ENCODE measurements at places on chromosomes 3 and 15.

- DNase-seq: no peak
Observed at GRCh38 chr3:49387721-49388120, 24.1 kb downstream of the RHOA start.

GRCh38 chr3:13497386-13497785 is 17.3 kb downstream of the HDAC11 start:
- DNase-seq: no peak

DNA sequence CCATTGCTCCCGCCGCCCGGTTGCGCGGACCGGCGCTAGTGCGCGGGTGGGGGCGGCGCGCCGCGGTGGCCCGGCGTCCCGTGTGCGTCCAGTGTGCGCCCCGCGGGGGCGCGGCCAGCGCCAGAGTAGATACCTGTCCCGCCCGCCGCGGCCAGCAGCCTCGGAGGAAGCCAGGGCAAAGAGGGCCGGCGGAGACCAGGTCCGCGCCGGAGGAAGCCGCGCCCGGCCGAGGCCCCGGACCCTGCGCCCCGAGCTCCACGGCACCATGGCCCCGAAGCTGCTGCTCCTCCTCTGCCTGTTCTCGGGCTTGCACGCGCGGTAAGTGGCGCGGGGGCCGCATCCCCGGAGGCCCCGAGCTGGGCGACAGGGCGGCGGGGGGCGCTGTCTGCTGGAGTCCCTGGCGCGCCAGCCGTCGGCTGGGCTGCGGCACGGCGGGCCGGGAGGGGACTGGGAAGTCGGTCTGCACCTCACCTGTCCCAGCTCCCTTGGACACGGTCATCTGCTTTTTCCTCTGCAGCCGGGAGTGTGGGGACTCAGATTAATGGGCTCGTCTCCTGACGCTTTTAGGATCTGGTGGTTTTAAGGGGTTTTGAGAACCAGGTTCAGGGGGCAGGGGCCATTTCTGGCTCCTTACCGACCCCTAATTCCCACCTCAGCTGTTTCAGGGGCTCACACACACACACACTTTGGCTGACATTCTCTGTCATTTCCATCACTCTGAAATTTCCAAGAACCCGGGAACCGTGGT is 464 bp downstream of the GABRG3 start:
- no peak for DNase-seq

- DNase-seq: no peak
Observed at GRCh38 chr15:97350813-97351212, 609.7 kb upstream of the ARRDC4 start.

DNA sequence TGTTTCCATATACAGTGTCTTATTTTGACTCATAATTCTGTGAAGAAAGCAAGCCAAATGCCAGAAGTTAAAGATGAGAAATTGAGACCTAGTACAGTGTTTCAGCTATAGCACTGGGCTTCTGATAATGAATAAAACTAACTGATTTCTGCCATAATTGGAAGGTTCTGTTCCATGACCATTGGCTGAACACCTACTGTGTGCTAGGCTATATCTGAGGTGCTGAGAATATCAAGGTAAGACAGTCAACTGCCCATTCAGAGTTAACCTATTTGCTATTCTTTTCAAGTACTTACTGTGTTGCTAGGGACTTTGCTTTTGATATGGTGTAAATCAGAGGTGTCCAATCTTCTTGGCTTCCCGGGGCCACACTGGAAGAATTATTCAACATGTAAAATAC is 73.4 kb downstream of the LHFPL4 start:
- no peak for DNase-seq

GRCh38 chr3:12796171-12797123 is at the start of gene CAND2:
TSS of gene CAND2 (plus strand) at chr3:12796680. CDS start at chr3:12796721, 41 bp downstream.
- DNase-seq: no peak

DNA sequence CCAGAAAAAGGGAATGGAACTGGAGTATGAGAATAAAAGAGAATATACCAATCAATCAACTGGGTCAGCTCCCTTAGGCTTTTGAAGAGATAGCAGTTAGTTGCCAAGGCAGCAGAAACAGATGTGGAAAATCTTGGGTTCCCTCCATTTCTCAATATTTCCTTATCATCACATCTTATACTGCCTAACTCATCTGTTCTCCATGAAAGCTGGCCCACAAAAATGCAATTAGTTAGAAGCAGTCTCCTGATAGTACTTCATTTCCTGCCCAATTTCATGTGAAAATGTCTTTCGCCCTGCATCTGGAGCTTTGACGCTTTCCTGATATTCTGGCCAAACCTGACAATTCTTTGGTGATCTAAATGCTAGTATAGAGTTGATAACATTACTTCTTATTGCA is 30.1 kb upstream of the SPTSSB start:
- no peak for DNase-seq

- DNase-seq: no peak
Observed at GRCh38 chr3:87811953-87812352, 246.9 kb downstream of the CGGBP1 start.

DNA sequence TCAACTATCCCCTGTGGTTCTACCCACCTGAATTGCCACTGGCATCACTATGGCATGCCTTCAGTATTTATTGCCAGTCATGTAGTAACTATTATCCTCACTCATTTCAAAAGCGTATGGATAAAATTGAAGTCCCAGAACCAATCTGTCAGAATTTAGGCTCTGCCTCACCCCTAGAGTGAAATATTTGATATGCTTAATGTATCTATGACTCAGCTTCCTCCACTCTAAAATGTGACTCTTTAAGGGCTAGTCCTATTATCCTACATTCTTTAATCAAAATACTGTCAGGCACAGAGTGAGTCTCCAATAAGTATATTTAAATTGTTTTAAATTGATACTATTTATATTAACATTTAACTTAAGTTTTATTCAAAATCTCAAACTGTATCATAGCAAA is 27.6 kb downstream of the ARPP21 start:
- no peak for DNase-seq

DNA sequence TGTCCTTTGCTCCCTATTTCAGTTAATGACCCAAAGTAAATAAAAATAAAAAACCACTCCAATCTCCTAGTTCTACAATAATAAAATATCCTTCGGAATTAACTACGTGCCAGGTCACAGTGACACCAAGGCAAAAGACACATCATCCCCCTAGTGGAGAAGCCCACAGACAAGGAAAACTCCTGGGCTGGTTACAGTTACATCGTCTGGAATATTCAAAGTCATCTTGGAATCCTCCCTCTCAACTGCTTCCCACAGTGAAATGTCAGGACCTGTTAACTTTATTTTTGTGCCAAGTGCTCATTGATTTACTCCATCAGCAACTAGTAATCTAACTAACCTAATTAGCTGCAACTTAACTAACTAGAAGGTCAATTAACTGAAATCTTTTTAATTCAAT is 349.3 kb downstream of the MAGI1 start:
- no peak for DNase-seq

GRCh38 chr3:86658876-86659275 is 332.1 kb downstream of the VGLL3 start:
- DNase-seq: no peak

DNA sequence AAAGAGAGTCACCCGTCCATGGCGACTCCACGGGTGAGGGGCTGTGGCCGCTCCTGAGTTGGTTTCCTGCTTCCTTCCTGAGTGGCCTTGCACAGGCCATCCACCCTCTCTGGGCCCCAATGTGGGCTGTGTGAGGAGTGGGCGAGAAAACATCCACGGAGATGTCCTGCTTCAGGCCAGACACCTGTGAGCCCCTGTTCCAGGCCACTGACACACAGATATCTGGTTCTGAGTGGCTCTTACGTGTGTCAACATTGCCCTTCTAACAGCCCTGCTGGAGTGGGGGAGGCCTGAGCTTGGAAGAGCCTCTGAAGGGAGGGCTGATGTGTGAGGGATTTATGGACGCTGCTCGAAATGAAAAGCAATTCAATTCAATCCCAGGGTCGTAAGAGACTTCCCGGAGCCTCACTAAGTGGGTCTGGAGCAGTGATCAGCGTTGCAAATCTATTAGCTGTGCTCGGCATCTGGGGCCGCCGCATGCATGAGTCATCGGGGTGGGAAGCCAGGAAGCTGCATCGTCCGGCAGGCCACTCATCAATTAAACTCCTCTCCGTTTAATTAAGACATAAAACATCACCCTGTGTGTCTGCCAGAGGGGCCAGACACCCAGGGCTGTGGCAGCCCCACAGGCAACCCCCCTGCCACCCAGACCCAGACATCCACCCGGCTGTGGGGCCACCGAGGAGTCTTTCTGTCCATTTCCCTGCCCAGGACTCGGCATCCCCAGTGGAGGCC is 20.0 kb upstream of the PRR23E start:
- DNase-seq: no peak

DNA sequence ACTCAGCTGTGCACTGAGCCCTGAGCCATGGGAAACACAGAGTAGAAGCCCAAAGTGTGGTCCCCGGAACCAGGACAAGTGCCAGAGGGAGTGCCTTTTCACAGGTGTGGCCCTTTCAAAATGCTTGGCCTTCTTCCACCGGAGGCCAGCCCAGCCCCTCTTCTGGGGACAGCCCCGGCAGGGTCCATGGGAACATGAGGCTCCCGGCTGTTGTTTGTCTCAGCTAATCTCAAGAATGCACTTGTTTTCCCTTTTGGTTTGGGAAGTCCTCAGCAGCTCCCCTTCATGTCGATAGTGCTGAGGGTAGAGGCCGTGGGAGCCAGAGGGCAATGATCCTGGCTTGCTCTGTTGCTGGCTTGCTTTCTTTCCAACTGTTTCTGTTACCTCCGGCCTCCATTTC is 91.1 kb upstream of the MRPS22 start:
- no peak for DNase-seq

DNA sequence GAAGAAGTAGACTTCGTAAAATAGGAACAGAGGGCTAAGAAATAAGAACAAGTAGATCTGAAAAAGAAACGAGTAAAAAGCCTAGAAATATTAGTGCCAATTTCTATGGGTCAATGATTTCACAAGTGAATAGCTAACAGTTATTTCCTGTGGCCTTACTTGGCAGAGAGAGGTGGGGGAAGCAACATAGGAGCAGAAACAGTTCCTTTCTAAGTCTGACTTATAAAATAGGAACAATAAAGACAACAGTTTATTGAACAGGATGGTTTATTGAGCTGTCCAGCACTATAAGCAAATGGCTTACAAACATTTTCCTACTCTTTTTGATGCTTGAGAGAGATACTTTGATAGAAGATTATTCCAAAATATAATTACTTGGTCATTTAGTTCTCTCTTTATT is 37.9 kb downstream of the AGTR1 start:
- DNase-seq: no peak

GRCh38 chr3:197507081-197507480 is 48.7 kb downstream of the BDH1 start:
- no peak for DNase-seq

- DNase-seq: no peak
Observed at GRCh38 chr3:102682741-102683140, 247.9 kb downstream of the ZPLD1 start.

GRCh38 chr15:85073556-85074194 is 92.0 kb downstream of the PDE8A start:
- no peak for DNase-seq

DNA sequence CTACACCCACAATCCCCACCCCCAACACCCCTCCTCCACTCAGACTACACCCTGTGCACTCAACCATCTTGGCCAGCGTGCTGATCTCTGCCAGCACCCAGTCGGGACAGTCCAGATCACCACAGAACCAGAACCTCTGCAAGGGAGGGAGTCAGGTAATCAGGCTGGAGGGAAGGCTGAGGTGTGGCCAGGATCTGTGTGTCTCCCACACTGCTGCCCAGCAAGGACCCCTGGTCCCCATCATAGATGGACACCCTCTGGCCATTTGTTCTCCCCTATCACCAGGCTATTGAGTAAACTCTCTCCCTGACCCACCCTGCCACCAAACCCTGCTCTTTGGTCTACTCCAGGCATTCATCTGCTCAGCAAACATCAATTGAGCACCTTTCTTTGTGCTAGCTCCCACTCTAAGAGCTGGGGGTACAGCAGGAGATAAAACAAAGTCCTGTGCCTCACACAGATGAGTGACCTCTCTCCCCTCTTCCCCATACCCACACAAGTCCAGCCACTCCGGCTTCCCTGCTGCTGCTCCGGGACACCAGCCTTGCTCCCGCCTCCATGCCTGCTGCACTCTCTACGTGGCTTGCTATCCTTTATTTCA is 134.8 kb downstream of the TBC1D2B start:
- DNase-seq: no peak

GRCh38 chr3:82641701-82642100 is 880.3 kb upstream of the GBE1 start:
- DNase-seq: no peak

GRCh38 chr3:52534281-52535183 is 875 bp upstream of the NT5DC2 start:
- no peak for DNase-seq

GRCh38 chr15:90259524-90259923 is 5.9 kb upstream of the NGRN start:
- DNase-seq: no peak

DNA sequence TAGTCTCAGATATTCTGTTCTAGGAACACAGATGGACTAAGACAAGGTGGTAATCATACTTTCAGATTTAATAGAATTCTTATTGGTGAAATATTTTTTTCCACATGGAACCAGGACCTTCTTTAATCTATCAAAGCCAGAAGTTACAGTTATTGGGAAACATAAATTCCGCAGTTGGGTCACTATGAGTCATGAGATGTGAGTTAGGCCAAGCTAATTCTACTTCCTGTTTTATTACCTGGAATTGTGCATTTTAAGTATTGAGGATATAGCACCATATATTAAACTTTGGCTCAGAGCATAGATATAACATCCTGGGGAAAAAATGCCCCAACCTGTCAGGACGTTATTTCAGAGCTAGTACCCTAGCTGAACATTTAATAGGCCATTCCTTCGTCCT is 96.4 kb upstream of the P3H2 start:
- DNase-seq: no peak

DNA sequence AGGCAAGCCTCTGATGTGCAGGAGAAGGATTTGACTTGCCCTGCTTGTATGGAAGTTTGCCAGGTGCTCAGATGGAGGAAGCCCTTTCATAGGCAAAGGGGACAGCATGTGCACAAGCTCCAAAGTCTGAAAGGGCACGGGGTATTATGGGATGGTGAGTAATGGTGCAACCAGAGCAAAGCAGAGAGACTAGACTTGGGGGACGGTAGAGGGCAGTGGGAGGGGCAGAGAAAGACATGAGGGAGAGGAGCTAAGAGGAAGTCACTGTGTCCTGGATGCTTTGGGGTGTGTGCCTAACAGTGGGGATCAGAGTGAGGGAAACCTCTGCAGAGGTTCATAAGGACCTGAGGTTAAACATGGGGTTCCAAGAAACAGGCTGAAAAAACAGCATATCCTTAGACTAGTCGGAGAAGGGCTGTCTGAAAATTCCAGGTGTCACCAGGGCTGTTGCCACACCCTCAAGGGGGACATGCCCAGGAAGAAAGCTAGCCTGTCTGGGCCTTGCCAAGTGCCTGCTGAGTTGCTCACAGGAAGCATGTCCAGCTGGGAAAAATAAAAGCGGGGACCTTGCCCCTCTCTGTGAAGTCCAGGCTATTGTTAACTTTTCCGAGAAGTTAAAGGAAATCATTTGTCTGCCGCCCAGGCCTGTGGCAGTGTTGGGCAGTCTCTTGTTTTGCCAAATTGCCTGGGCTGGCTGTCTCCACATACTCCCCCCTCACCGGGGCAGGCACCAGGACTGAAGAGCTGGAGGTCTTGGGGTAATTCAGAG is 47.1 kb downstream of the HRH1 start:
- DNase-seq: no peak

DNA sequence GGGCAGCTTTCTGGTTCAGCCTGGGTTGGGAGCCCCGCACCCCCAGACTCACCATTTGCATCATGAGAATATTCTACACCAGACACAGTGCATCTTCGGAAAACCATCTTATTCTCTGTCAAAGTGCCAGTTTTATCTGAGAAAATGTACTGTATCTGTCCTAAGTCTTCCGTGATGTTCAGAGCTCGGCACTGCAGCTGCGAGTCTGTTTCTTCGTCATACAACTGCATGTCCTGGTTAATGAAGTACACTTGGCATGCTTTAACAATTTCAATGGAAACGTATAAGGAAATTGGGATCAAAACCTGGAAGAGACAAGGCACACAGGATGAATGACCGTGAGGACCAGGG is 141.5 kb downstream of the ATP10A start:
- no peak for DNase-seq
